Stimulated activated CD8-positive, alpha-beta memory T cell treated with anti-CD3 and anti-CD28 coated beads, Interleukin-2, amount 100 ng/mL, for 48 hours (primary cell): ENCODE measurements at places on chromosomes 3 and 15.
A peak's percentile ranks its signal among the peaks of the same experiment; 100 is the strongest.

DNA sequence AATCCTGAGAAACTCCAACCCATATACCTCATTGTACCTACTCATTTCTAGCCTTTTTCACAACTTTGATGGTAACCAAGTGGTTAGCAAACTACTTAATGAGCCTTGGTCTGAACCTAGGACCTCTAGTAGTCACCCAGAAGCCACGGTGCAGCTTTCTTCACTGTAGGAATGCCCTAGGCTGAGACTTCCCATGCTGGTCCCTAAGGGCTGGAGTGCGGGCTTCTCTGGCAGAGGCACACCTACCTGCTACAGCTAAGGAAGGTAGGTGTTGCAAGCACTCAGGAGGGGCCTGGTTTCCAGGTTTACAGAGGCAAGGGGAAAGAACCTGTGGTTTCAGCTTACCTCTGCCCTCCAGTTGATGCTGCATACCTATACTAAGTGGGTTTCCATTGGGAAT, 65.4 kb downstream of the DHX30 start:
- no peak for DNase-seq

DNA sequence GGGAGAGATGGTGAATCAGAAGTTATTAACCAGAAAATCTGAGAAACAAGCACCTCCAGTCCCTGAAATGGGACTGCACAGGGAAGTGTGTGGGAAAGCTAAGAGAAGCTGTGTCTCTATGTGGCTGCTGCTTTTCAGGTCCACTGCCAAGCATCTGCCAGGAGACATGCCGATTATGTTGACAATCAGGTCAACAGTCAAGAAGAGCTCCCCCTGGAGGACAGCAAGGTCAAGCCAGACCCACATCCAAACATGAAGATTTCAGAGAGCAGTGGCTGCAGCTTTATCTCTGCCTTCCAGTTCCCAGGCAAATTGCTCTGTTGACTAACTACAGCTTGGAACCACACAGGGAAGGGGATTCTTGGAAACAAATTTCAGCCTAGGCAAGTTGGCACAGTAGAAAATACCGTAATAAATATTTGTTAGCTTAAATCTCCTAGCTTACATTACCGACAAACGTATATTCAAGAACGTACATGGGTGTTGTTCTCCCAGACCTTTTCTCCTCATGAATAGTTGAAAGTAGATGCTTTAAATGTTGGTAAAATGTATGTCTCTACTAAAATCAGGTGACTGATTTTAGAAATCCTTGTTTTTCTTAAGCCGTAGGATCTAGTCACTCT, 394.5 kb upstream of the RARB start:
- no peak for DNase-seq

DNA sequence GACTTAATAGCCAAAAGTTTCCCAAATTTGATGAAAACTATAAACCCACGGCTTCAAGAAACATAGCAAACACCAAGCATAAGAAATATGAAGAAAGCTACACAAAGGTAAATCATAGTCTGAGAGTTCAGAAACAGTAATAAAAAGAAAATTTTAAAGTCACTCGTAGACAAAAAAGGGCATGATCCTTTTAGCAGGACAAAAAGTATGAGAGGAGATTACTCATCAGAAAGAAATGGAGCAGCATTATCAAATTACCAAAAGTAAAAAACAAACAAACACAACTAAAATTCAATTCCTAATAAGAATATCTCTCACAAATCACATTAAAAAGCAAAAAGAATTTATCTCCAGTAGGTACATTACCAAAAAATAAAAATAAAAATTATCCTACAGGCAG, 279.4 kb upstream of the UBE2E2 start:
- DNase-seq = no peak

DNA sequence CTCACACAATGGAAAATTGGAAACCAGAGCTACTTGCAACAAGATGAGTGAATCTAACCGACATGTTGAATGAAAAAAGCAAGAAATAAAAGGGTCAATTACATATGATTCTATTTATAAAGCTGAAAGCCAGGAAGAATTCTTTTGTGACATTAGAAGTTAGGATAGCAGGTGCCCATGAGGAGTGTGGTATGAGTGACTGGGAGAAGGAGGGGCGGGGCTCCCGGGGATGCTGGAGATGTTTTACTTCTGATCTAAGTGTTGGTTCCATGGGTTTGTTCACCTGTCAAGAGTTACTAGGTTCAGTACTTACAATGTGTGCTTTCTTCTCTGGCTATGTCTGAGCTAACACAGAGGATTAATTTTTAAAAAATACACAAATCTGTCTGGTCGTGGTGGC, 60.8 kb downstream of the NSMCE3 start:
- no peak for DNase-seq

DNA sequence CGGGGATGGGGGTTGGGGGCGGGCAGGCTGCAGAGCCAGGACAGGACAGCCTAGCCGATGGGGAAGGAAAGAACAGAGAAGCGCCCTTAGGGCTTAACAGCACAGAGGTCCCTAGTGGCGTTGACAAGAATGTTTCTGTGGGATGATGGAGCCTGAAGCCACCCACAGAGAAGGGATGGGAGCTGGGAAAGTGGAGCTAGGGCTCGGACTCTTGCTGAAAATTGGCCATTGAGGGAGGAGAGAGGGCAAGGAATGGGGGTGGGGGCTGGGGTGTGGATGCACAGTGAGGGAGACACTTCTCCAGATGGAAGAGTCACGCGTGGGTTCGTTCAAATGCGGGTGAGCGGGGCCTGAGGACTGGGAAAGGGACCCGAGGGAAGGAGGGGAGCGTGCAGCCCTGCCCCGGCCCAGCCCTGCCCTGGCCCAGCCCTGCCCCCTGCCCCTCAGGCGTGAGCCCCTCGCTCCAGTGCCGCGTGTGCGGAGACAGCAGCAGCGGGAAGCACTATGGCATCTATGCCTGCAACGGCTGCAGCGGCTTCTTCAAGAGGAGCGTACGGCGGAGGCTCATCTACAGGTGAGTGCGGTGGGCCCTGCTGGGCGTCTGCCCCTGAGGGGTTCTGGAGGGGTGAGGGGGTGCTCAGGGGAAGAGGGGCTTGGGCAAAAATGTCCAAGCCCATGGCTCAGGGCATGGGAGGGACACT, 832 bp downstream of the NR2E3 start:
- DNase-seq = no peak

DNA sequence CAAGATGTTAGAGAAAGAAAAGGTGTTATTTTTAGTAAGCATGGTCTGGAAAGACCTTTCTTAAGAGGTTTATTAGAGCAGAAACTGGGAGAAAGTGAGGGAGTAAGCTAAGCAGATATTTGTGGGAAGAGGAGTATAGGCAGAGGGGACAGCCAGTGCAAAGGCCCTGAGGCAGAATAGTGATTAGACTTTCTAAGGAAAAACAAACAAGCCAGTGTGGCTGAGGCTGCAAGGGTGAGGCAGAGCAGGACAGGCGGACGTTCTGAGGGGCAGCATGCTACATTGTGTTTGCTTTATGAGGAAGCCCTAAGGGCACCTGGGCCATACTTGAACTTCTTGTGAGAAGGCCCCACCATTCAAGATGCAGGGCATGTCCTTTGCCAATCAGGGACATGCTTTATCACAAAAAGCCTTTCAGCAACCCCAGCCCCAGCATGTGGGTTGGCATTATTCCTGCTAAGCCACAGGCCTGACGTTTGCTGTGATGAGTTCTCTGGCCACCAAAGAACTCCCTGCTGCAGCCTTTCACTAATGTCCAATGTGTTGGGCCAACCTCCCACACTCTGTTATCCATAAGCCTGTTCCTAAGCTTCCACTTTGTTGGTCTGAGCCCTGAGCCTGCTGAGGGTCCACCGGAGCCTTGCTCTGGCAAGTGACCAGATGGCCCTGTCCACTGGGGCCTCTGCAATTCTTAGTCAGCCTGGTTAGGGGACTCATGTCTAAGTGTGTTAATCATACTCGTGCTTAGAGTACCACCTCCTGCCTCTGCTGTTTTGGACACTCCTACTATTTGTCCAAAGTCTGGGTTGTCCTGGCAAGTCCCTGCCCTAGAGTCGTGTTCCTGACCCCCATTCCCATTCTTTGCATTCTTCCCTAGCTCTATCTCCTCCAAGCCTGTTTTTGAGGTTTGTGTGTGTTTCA, 209.9 kb upstream of the CTNNB1 start:
- no peak for DNase-seq

DNA sequence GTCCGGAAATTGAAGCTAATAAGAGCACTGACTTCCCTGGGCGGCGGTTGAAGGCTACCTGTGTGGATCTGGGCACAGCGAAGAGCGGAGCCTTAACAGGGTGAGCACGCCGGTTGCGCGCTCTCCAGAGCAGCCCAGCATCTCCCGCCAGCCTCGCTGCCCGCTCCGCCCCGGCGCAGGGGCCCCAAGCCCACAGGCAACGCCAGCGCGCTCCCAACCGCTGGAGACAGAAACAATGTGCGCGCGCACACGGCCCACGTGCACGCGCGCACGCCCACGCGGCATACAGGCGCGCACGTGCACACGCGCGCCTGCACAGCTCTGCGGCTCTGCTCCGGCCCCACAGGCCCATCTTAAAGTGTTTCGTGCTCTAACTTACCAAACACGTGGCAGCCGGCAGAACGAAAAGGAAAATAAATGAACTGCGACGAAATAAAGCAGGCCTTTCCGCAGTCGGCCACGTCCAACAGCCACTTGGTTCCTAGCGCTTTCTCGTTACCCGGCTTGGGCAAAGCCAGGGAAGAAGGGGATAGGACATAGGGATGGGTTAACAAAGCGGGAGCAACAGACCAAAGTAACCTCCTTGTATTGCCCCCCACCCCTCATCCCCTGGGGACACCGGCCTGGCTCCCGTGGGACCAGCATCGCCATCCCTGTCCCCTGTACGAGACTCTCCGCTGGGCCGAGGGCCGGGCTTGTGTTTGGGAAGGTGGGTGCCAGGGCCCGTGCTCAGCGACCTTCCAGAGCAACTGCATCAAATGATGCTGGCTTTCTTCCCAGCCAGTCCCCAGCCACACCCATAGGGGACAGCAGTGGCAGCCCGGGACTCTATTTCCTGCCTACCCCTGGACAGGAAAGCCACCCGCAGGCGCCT, 203.7 kb downstream of the ABHD5 start:
- DNase-seq = peak; percentile 15

- no peak for DNase-seq
Observed at GRCh38 chr3:141383555-141384129, 15.3 kb downstream of the ZBTB38 start.

DNA sequence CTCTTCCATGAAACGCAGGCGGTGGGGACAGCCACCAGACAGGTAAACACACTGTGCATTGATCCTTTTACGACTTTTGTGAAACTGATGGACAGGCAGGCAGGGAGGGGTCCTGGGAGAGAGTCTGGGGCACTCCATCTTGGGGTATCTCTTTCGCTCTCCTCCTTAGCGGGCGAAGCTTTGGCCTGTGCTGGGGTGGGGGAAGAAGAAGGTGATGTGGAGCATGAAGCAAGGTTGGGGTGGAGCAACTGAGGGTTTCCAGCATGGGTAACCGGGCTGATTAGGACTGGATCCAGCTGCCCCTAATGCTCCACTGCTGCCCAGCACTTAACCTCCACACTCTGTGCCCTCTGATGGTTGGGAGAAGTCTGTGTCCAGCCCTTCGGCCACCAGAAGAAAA, 25.6 kb downstream of the MUC20 start:
- no peak for DNase-seq

- no peak for DNase-seq
Observed at GRCh38 chr3:142987080-142987700, 14.2 kb upstream of the U2SURP start.

- no peak for DNase-seq
Observed at GRCh38 chr15:40747685-40748631, 7.1 kb downstream of the RMDN3 start.

- no peak for DNase-seq
Observed at GRCh38 chr3:168457954-168458539, 362.3 kb upstream of the GOLIM4 start.

GRCh38 chr3:53147151-53147902, 13.7 kb upstream of the PRKCD start:
- no peak for DNase-seq
